ENCODE measurements at places on chromosomes 4 and X.

DNA sequence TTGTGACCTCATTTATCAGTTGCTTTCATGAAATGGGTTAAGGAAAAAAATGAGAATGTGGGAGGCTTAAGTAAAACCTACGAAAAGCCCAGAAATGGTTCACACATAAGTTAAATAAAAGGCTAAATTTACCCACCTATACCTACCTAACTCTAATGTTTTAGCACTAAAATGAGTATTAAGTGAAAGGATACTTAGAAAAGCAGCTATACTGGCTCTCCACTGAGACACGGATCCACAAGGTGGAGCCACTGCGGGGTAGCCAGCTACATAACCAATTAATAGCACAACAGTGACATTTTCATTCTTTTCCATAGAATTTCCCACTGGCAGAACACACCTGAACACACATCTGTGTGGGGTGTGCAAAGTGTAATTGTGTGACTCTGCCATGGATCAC is 101.9 kb downstream of the MAML3 start:
- DNase-seq, result peak; percentile 9

GRCh38 chr4:1682860-1683259 is 1.3 kb downstream of the FAM53A start:
- DNase-seq, result no peak

DNA sequence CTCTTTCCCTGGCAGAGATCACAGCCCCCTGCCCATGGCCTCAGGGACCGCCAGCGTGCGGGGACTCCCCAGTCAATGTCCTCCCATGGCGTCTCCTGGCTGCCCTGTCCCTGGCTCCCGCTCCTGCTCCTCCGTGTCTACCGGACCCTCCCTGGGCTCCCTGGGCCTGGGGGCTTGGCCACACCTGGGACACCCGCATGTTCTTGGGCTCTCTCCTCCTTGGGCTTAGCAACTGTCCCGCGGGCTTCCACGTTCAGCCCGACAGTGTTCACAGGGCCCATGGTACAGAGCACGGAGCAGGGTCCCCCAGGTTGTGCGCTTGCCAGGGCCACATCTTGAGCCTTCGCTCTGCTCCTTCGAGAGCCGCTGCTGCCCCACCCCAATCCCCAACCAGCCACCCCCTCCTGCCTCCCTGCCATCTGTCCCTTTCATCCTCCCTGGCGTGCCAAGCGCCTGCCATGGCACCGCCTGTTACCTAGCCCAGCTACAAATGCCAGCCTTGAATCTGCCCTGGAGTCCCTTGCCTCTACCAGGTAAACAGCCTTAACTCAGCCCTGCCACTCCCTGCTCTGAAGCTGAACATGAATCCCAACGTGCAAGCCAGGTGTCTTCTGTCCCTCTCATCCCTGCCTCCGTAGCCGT is 3.9 kb downstream of the AVPR2 start:
- no peak for DNase-seq

DNA sequence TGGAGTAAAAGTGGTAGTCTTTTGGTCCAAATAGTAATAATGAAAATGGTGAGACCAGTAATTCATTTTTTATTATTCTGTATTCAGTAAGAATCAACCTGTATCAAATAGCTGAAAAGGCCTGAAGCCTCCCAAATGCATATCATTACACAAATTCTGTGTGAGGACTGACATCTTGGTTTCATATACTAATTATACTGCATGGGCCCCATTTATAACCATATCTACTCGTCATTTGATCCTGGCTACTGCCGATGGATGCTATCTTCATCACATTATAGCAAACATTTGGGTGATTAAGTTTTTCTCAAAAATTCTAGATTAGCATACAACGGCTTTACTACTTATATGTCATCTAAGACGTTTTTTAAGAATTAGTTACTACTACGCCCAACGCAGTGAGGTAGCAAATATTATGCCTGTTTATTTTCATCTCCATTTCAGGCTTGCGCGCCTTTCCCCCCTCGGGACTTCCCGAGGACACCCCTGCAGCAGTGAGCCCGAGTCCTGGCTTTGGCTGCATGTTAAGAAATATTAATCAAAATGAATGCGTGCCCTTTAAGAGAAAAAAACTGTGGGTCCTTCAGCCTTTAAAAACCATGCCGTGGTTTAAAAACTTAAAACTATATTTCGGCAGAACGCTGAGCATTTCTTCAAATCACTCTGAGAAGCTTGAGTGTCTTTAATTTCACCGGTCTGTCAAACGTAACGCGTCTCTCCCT is 814 bp upstream of the MMAA start:
- DNase-seq, result no peak

GRCh38 chr4:7661846-7662506 is 227.2 kb upstream of the PSAPL1 start:
- no peak for DNase-seq

DNA sequence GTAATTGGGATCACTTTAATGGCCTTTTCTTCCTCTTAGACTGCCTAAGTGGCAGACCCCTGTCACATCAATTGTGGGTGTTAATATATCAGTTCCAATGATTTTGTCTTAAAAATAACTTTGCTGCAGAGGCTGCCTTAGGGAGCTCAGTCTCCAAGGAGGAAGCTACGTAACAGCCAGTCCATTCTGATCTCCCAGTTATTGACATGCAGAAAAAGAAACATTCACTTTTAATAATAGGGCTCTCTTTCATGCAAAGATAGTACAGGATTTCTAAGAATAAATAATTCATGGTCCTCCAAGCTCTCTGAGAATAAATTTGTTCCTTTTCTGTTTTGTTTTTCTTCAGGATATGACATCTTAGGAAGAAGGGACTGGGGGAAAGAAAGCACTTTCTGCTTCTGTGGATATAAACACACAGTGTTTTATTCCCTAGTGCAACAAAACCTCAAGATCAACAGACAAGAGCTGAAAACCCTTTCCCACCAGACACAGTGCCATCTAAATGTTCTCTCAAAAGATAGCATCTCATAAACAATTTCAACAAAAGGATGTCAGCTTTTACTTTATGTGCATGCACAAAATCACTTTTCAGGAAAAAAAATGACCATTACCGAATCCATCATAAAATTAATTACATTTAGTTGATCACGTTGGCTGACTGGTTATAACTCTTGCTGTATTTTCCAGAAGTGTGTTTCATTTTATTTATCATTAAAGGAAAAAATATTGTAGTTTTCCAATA is 372.4 kb upstream of the SLC7A11 start:
- DNase-seq, result no peak

DNA sequence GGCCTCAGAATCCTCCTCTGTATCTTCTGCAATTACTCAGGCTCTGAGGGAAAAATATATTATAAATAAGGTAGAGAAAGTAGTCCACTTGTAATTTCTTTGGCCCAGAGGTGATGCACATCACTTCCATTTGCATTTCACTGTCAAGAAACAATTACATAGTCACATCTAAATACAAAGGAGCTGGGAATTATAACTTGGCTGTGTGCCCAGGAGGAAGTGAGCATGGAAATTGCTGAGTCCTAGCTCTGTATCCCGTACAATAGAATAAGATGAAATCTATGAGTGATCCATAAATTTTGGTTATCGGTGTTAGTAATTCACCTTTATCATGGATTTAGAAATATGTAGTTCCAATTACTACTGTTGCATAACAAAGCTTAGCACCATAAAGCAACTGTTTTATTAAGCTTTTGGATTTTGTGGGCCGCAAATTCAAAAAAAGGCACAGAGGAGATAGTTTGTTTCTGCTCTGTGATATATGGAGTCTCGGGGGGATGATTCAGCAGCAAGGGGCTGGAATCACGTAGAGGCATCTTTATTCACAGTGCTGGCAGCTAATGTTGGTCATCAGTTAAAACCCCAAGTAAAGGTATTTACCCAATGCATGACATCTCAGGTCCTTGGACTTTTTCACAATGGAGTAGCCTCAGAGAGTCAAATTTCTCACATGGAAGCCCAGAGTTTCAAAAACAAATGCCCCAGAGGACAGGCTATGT is 241.4 kb upstream of the GALNT7 start:
- DNase-seq, result no peak

GRCh38 chrX:9482408-9482807 is 17.6 kb downstream of the TBL1X start:
- no peak for DNase-seq

DNA sequence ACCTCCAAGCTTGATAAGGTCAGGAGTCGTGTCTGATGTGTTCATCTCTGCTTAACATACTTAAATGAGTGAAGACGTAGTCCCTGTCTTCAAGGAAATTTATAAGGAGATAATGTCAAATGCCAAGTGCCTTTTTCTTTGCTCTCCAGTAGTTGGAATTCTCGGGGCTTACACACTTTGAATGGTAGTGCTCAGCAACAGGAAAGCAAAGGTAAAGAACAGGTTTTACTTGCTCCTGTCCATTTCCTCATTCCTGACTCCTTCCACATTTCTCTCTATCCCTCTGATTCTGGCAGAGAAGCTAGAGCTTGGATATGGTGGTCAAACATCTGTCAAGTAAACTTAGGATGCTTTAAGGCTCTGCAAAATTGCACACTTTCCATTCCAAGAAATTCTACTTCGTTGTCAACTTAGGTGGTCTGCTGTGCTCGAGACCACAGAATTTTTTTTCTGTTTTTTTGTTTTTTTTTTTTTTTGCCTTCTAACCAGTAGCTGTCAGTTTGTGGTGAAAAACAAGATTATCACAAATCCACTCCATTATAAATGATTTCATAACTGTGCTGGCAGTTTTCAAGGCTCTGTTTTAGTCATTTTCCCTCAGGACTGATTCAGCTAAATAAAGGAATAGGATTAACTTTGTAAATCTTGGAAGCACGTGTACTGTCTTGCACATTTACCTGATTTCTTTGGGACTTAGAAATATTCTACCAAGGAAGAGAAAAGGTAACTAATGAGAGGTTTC is 180.8 kb upstream of the ANXA3 start:
- no peak for DNase-seq

GRCh38 chrX:137034508-137034872 is 695 bp upstream of the GPR101 start:
- no peak for DNase-seq

DNA sequence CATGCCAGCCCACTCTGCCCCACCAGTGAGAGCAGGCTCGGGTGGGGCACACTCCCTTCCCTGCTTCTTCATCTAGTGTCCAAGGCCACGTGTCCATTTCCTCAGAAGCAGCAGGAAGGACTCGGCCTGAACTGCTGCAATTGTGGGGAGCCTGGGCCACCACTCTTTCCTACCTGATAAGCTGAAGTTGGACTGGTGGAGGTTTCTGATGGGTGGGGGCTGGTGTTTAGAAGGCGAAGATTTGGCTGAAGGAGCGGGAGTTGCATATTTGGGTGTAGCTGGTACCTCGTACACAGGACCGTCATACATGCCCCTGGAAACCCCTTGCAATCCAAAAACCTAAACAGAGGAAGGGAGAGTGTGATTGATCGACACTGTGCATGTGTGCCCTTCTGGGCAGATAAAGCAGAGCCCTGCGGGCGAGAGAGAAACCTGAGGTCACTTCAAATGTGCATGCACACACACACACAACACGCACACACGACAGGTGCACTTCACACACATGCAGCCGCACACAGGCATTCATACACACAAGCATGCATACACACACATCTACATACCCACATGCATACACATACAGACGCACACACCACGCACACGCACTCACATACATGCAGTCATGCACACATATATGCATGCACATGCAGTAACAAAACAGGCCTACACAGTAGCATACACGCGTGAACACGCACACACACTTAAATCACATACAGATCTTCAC is 67.4 kb downstream of the CRMP1 start:
- no peak for DNase-seq

- DNase-seq, result no peak
Measured at GRCh38 chr4:907103-907400, 25.1 kb downstream of the GAK start.

GRCh38 chr4:12957108-12957507 is 527.0 kb downstream of the RAB28 start:
- DNase-seq, result no peak

- DNase-seq, result no peak
Measured at GRCh38 chrX:155334486-155335336, at the start of gene CLIC2. CLIC2 (minus strand) TSS chrX:155334614; CDS start chrX:155334427, 187 bp downstream.

Measured in stimulated activated CD8-positive, alpha-beta memory T cell treated with anti-CD3 and anti-CD28 coated beads, Interleukin-12 subunit alpha, Interleukin-12 subunit beta, amount 100 ng/mL, for 1 hour (primary cell).